ENCODE measurements at places on chromosomes 16 and 17. TPM values are rescaled to one million over a fixed set of nuclear protein-coding genes. Genes with fewer than 3 reads are reported as not detected.

NOXO1 gene
- total RNA-seq: 1.7 TPM

OTOP3 gene
- total RNA-seq: not detected

DNA sequence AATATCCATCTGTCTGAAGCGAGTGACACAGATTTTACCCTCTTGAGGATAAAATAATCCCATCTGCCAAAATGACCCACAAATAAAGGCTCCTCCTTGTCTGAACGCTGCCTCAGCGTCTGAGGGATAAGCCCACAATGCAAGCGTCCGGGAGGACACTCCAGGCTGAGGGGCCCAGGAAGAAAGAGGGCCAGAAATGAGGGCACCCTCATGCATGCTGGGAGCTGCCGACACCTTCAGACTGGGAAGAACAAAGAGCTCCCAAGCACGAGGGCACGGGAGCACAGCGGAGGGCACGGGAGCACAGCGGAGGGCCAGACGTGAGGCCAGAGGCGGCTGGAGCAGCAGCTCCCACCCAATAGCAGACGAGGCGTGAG is 126.9 kb downstream of the ZNF778 start:
- DNase-seq: no peak

GRCh38 chr16:28925386-28926228 is 569 bp upstream of the RABEP2 start:
- no peak for DNase-seq

DNA sequence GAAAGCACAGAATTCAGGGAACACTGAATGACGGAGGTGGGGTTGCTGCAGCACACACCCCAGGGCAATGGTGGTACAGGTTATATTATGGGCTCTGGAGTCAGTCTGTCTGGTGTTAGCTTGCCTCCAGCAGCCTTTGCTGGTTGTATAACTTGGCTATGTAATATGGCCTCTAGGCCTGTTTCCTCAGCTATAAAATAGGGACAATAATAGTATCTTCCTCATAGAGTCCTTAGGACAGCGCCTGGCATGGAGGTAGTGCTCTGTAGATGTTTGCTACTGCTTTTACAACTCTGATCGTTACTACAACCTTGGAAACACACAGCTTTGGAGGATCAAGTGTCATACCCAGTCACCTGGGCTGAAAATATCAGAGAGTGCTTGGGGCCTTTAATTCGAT is 31.5 kb downstream of the GTF3C1 start:
- DNase-seq: no peak

GRCh38 chr16:51201604-51202003 is 50.5 kb upstream of the SALL1 start:
- no peak for DNase-seq

GRCh38 chr16:84989749-84990620 is 21.4 kb downstream of the ZDHHC7 start:
- no peak for DNase-seq

DNA sequence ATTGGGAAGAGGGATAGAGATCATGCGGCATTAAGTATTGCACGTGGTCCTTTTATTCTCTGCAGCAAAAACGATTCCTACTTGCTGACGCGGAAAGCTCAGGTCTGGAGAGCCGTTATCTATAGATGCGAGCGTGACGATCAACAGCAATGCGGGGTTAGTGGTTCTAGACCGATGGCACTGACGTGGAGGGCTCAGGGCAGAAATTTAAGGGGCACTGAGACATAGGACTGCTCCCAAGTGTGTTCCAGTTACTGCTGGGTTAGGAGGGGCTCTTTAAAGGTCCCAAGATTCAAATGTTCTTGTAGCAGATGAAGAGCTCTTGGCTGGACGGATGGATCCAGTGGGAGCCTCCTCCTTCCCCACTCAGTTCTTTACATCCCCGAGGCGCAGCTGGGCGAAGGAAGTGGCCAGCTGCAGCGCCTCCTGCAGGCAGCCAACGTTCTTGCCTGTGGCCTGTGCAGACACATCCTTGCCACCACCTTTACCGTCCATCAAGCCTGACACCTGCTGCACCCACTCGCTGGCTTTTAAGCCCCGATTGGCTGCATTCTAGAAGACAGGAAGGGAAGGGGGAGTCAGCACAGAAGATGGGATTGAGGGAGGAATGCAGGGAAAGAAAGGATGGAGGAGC is 732 bp upstream of the EXOSC6 start:
- peak; percentile 81 for DNase-seq

All from H9 (cell line).